ENCODE measurements at places on chromosomes 11 and 22. TPM values are rescaled to one million over a fixed set of nuclear protein-coding genes. Genes with fewer than 3 reads are reported as not detected.

DNA sequence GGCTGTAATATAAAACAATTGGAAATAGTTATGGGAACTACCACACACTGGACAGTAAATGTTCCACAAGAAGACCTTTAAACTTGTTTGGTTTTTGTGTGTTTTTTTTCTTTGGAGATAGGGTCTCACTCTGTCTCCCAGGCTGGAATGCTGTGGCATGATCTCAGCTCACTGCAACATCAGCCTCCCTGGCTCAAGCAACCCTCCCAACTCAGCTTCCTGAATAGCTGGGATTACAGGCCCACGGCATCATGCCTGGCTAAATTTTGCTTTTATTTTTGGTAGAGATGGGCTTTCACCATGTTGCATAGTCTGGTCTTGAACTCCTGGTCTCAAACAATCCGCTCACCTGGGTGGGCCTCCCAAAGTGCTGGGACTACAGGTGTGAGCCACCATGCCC, 121.0 kb downstream of the MPPED2 start:
- DNase-seq = no peak

DNA sequence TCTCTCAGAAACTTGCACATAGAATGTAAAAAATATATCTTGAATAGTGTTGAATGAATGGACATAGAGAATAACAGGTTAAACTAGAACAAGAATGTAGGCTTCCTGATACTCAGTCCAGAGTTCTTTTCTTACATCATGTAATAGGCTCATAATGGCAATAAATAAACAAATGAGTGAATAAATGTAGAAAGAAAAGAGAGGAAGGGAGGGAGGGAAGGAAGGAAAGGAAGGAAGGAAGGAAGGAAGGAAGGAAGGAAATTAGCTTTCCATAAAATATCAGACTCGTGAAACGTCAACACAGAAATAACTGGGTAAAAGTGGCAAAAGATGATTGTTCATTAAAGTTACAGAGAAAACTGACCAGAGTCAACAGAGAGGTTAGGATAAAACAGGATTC, 2001.0 kb downstream of the LRRC4C start:
- DNase-seq = no peak

DNA sequence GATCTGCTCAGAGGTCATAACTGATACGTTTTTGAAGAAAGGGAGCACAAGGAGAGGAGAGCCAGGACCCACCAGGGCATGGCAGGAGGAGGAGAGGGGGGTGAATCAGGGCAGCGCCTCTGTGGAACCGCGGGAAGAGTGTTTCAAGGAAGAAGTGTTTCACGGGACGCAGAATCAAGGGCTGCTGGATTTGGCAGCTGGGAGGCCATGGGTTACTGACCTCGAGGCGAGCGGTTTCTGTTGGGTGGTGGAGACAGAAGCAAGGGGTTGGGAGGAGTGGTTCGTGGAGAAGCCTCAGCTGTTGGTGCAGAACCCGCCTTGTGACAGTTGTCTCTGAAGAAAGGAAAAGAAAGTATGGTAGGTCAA, 13.1 kb downstream of the VPS26B start:
- DNase-seq = no peak

DNA sequence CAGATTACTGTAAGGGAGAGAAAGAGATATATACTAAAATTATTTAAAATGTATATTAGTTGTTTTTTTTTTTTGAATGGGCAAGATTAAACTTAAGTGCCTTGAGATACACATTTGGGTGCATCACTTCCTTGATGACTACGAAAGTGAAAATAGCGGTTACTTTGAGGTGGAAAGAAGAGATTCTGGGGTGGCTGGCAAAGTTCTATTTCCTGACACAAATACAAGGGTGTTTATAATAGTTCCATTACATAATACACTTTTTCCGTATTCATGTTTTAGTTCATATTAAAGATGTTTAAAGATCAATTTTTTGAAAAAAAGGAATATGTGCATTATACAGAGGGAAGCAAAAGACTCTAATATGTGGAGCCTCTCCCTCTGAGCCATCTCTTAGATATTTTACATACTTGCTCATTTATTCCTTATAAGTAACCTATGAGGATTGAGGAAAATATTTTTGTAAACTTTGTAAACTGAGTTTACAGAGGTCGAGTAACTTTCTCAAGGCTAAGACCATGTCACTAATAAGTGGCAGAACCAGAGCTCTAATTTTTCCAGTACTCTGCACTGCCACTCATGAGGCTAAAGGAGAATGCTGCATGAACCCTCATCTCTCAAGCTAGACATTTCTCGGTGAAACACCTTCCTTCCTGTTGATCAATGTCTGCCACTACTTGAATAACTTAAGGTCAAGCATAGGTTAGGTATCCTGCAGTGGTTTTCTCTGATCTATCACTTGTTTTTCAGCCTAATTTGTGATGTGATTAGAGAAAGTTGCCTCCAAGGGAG, 58.6 kb downstream of the DDIAS start:
- DNase-seq = no peak

DNA sequence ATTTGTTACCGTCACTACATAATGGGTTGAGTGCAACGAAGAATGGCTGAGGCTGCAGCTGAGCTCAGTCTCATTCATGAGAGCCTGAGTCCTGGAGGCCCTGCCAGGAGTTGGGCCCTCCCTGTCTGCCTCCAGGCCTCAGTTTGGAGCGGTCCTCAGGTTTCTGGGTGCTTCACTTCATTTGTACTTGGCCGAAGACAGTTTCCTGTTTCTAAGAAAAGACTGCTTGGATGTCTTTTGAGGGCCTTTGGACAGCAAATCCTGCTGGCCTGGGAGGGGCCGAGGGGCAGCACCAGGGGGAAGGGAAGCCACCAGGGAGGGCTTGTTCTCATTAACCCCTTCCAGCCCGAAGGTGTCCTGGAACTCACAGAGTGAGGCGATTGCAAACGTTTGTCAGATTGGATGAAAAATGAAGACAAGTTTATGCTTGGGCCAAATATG, 163.1 kb downstream of the ETS1 start:
- peak; percentile 71 for DNase-seq

GRCh38 chr22:50303848-50304527, 3.5 kb downstream of the PLXNB2 start:
- DNase-seq = peak; percentile 58

- no peak for DNase-seq
These were observed 100.0 kb downstream of the CCDC34 start for GRCh38 chr11:27263046-27263445.

Gene OR5B21
- not detected for total RNA-seq

Gene SYCE3
- total RNA-seq = not detected

- no peak for DNase-seq
These were observed 311.0 kb downstream of the BUD13 start for GRCh38 chr11:116461789-116462188.

DNA sequence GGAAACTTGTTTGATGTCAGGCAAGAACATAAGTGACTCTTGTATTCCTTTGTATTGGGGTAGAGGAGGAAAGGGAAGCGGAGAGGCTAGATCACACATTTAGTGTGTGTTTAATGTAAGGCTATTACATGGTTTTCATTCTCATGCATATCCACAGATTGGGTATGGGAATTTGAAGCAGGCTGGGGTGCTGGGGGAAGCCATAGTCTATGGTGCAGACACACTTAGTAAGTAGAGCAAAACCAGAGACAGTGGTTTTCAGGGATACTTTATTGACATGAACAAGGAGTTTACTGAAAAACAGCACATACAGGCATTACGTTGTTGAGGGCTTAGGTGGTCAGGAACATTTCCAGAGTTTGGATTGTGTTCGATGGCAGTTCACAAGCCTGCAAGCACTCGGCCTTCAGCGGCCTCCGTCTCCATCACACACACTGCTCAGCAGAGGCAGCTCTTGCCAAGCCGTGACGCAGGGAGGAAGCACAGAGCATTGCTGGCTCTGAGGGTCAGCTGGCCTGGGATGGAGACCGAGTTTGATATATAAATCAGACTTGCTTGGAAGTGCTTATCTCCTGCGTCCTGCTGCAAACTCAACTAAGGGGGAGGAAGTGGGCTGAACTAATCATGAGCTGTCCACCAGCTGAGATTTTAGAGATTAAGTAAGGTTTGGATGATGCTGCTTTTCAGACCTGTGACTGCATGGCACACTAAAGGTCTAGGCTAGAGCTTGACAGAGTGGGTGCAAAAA, 25.3 kb downstream of the SCN3B start:
- peak; percentile 98 for DNase-seq

Gene SGSM1
- total RNA-seq = 1.2 TPM

DNA sequence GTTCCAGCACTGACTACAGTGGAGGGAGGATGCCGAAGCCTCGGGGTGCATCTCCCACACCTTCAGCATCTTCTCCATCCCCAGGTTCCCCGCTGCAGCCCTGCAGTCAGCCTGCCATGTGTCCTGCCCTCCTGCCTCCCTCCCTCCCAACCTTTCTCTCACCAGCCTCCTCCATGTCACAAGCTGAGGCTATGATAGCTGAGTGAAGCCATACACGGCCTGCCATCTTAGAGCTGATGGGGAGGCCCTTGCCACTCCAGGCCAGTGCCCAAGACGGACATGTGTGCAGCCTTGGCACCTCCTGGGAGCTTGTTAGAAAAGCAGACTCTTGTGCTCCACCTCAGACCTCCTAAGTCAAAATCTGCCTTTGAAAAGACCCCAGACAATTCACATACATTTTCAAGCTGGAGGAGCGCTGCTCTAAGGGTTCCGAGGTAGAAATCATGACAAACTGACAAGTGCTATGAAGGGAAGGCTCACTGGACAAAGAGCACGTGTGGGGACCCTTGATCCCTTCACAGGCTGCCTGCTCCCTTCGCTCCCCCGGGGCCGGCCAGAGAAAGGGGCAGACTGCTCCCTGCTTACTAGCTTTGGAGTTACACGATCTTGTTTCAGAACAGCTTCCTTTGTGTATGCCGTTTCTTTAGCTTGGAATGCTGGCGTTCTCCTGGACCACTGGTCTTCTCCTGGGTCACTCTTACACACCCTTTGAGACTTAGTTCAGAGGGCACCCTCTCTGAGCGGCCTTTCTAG, 123.9 kb downstream of the ST3GAL4 start:
- DNase-seq = no peak

- DNase-seq = no peak
These were observed 21.3 kb downstream of the AMPD3 start for GRCh38 chr11:10476342-10476741.

- no peak for DNase-seq
These were observed 5.4 kb downstream of the CRY2 start for GRCh38 chr11:45852712-45853101.

DNA sequence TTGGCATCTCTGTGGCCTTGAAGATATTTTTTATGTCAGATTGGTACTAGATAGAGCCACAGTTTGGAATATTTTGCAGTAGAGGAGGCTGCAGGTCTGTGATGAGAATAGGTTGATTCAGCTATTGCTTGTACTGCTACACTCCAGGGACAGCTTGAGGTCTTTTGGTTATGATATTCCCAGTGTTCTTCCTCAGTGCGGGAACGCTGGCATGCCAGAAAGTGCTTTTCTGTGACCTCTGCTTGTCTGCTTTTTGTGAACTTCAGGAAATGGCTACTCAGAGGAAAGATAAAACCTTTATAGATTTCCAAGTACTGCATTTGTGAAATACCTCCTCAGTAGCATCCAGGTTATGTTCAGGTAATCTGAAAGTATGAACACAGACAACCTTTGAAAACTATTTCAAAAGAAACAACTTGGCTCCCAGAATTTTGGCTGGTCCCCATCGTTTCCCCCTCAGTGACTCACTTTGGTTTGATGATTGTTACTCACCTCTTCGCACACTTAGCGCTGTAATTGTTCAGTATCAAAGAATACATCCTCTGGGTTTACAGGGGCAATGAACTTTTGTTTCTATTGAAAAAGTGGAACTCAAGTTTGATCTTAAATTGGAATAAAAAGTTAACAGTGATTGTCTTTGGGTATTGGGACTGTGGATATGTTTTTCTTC, 191.4 kb downstream of the HIPK3 start:
- no peak for DNase-seq

DNA sequence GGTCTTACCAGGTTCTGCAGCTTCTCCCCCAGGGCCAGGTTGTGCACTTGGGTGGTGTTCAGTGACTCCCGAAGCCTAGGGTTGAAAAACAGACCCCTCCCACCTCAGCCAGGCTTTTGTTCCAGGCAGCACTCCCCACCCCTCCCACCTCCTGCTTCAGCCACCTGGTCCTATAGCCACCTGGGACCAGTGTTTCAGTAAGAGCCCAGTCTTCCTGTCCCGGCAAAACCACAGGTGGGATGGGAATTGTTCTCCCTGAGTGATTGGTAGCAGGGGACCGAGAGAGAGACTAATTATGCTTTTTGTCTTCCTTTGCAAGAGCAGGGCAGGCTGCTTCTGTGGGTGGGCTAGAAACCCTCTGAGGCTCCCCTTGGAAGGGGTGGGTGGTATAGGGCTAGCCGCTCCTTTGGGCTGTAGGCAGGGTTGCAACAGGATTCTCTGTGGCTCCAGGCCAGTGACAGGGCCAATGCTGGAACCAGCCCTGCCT, 8.5 kb upstream of the NAALADL1 start:
- no peak for DNase-seq

GRCh38 chr11:47156333-47156732, 20.3 kb downstream of the ARFGAP2 start:
- DNase-seq = no peak

Data from umbilical cord (tissue), 2 donors.